Adipocyte (in vitro differentiated cells): ENCODE measurements at places on chromosomes 16 and 17.

GRCh38 chr17:54408731-54409130 lies 491.9 kb upstream of the TOM1L1 start:
- no peak for DNase-seq

DNA sequence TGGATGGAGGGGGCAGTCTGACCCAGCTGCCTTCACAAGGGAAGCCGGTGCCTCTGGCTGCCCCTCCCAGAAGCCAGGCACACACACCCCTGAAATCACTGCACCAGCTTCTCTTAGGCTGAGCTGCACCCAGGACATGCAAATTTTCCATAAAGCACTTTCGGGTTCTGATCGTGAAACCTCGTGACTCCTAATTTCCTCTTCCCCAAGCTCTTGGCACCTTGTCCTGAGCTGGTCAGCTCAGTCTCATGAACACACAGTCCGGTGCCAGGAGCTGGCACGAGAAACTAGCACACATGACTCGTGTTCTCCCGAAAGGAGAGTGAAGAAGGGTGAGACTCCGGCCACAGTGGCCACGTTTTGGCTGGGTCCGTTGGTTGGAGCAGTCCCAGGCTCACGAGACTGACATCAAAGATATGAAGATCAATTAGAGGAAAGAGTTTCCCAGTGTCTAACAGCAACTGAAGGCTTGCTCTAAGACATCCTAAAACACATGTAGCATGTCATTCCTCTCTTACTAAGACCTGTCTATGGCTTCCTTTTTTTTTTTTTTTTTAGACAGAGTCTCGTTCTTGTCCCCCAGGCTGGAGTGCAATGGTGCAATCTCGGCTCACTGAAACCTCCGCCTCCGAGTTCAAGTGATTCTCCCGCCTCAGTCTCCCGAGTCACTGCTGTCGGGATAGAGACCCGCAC lies 9.2 kb upstream of the ABR start:
- no peak for DNase-seq

DNA sequence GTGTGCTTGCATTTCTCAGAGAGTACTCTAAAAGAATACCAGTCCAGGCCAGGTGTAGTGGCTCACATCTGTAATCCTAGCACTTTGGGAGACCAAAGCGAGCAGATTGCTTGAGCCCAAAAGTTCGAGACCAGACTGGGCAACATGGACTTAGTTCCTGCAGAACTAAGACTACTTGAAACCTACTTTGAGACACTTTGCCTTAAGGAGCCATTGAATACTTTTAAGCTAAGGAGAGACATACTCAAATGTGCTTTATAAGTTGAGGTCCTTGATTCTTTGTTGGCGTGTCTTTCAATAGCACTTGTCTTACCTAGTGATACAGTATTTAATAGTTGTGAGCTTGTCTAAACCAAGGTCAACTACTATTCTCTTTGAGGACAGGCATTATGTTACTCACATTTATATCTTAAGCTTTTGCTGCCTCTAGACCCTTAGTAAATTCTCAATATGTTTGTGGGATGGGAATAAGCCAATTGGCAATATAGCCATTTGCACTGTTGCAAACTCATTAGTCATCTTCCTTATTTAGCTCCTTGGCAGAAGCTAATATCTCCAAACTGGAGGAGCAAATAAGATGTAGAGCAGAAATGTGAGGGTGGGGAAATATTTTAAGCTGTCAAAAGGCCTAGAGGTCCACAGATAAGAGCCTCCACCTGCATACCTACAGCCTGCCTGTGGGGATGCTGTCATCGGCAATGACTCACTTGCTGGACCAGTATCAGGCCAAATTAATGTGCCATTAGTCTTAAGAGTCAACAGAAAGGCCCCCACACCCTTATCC lies 16.3 kb downstream of the SCPEP1 start:
- DNase-seq, result no peak

DNA sequence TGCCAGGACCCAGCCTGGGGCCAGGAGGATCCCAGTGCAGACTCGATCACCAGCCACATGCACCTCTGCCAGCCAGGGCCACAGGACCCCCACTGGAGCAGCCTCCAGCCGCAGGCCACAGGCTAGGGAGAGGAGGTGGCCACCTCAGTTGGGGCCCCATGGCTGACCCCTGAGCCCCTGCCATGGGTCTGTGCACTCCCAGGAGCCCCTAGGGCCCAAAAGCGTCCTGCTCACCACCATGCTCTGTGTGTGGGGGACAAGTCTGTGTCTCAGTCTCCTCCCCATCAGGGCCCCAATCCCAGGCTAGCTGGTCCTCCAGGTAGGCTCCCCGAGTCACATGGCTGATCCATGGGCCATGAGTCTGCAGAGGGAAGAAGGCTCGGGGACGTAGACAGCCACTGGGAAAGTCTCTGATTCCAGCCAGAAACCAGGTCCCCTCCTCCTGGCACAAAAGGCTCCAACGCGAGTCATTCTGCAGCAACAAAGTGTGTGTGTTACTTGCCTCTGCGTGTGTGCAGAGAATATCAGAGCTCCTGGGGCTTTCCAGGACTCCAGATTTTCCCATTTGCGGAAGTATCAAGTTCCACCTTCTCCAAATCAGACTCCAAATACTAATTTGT lies 6.1 kb upstream of the PRSS8 start:
- no peak for DNase-seq

- no peak for DNase-seq
These were observed 301.8 kb downstream of the CPPED1 start for GRCh38 chr16:12501707-12502457.

- peak; percentile 66 for DNase-seq
These were observed 4.4 kb upstream of the MTSS2 start for GRCh38 chr16:70689970-70690891.

DNA sequence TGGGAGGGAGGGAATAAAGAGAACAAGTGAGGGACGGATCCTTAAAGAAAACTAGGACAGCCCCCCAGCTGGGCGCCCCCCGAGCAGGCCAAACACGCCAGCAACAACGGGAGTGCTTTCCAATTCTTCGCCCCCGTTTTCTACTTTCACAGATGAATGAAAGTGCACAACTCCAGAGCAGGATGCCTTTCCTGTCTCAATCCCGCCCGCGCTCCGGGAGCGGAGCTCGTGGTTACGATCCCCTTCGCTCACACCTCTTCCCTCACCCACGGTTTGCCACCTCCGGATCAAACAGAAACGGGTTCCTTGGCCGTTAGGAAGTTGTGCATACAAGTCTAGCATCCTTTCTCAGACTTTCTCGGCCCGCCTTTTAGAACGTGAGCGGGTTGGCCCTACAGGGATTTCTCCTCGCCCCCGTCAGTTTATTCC lies 680 bp downstream of the SKA2 start:
- DNase-seq, result peak; percentile 73

DNA sequence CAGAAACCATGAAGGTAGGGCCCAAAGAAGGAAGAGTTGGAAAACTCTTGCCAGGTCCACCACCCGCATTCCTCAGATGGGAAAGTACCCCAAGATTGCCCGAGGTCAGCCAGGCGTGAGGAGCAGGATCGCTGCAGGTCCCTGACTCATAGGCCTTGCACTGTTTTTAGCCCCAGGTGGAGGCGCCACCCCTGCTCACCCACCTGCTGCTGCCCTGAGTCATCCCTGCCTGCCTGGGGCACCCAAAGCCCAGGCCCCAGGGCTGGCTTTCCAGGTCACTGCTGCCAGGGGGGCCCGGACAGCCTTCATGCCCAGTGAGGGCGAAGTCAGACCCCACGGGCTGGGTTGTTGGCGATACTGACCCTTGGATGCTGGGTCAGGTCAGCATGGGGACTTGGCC lies 100.9 kb downstream of the AMFR start:
- no peak for DNase-seq

DNA sequence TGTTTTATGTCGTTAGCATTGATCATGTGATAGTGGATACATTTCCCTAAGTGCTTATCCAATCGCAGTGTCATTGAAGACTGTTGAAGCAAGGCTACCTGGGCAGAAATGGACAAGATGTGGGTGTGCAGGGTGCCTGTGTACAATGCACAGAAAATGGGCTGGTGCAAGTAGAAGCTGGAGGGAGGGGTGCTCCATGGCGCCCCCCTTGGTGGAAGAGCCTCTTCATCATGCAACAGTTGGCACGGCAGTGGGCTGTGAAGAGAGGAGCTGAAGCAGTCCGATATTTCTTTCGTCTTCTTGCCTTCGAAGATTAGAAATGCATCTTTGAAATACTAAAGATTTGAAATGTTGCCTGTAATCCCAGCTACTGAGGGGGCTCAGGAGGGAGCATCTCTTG lies 100.5 kb downstream of the PLCG2 start:
- no peak for DNase-seq

DNA sequence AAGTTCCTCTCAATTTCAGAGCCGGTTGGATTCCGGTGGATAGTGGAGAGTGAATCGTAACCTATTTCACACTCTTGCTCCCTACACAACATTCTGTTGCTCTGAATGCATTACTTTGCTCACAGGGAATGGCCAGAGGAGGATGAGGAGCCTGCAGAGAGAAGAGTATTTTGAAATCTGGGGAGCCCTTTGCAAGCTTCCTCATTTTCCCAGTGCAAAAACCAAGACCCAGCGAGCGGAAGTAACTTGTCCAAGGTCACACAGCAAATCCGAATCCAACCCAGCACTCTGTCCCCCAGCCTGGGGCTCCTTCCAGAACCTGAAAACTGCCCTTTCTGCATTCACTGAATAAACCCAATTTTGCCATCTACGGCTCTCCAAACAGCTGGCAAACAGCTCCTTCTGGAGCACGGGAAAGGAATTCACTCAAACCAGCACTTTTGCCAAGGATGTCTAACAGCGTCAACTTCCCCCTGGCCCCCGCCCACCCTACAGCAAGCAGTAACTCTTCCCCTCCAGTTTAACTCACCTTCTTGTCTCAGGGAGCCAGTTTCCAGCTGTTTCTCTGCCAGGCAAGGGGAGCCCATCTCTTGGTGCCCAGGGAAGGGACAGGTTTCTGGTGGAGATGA lies 557 bp downstream of the KCNG4 start:
- peak; percentile 34 for DNase-seq

GRCh38 chr16:21070564-21070963 lies 80.1 kb downstream of the DNAH3 start:
- DNase-seq, result no peak

GRCh38 chr17:17469358-17469757 lies 7.4 kb upstream of the MED9 start:
- DNase-seq, result no peak

DNA sequence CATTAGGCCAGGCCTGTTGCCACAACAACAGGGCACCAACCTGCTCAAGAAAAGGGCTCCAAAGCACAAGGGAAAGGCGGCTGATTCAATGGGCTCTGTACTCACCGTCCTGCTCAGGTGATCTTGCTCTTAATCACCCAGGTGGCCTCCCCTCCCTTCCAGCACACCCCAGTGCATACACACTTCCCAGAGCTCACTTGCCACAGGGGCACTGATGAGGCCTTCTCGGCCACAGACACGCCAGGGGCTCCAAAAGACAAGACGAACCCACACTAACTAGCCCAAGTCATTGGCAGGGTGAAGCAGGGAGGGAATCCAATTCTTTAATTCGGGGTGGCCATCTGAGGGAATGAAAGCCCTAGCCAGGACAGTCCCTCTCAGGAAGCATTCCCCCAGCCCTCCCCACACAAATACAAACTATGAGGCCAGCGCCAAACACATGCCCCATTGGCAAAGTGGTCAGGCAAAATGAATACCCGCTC lies 1.4 kb downstream of the MYO18A start:
- peak; percentile 17 for DNase-seq

DNA sequence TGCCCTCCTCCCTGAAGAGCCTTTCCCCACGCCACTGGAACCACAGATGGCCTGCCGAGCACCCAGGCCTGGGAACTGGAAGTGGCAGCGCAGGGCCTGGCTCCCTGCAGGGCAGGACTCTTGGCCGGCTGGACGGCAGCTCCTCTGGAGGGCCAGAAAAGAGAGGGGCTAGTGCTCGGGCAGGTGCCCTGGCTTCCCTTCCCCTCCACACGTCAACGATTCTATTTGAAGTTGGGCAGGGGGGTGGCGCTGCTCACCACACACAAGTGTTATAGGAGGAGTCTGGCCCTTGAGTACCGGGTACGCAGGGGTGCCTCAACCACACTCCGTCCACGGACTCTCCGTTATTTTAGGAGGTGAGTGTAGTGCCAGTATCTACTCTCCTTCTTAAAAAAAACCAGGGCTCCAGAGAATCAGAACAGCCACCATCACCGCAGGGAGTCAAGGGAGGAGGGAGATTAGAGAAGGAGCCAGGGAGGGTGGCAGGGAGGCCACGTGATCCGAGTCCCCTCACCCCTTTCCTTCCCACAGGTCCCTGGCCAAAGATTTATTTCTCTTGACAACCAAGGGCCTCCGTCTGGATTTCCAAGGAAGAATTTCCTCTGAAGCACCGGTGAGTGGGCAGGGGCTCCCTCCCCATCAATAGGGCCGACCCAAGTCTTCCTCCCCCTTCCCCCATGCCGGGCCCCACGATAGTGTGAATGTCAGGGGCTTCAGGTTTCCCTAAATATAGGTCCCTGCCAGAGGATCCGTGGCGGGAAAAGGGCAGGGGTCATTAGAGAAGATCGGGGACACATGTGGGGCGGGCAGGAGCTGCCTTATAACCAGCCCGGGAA lies 1.4 kb upstream of the ALDOA start:
- peak; percentile 46 for DNase-seq

DNA sequence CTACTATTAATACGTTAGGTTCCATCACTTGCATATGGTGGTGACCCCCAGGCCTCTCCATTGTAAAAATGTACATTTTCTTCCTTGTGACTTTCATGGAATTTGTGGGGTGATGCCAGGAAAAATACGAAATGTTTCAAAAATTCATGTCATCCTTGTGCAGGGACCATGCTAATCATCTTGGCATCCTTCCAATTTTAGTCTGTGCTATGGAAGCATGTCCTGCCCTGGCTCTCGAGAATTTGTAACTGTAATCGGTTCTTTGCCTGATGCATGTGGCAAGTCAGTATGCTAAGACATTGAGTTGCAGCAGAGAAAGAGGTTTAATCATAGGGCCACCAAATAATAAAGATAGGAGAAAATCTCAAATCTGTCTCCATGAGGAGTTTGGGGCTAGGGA lies 14.3 kb upstream of the GINS3 start:
- peak; percentile 15 for DNase-seq

DNA sequence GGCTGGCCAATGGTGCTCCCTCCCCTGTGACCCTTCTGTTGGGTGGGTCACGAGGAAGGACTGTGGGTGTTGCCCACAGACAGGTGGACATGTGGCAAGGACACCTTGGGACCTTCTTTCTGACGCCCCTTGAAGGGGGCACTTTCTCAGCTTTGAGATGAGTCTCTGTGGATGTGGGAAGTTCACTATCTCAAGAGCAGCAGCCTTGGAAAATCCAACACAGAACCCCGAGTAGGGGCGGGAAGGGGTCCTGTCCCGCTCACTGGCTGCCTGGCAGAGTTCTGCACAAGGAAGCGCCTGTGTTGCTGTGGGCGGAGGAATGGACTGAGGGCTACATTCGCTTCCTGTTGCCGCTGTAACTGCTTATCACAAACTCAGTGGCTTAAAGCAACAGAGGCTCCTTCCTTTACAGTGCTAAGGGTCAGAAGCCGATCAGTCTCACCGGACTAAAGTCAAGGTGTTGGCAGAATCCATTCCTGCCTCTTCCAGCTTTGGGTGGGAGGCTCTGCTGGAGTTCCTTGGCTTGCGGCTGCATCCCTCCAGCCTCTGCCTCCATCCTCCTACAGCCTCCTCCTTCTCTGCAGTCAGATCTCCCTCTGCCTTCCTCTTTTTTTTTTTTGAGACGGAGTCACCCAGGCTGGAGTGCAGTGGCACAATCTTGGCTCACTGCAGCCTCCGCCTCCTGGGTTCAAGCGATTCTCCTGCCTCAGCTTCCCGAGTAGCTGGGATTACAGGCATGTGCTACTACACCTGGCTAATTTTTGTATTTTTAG lies 305.2 kb downstream of the SEC14L1 start:
- DNase-seq, result no peak
